A172 (cell line): ENCODE measurements at places on chromosomes 1 and 21. TPM values are rescaled to one million over a fixed set of nuclear protein-coding genes. Genes with fewer than 3 reads are reported as not detected.

GRCh38 chr1:47438165-47439016 is 547 bp downstream of the FOXD2 start:
- no peak for DNase-seq

- no peak for DNase-seq
Observed at GRCh38 chr1:30290581-30290980, 432.8 kb downstream of the MATN1 start.

GRCh38 chr1:145849356-145850160 is 4.1 kb downstream of the NUDT17 start:
- peak; percentile 90 for DNase-seq

DNA sequence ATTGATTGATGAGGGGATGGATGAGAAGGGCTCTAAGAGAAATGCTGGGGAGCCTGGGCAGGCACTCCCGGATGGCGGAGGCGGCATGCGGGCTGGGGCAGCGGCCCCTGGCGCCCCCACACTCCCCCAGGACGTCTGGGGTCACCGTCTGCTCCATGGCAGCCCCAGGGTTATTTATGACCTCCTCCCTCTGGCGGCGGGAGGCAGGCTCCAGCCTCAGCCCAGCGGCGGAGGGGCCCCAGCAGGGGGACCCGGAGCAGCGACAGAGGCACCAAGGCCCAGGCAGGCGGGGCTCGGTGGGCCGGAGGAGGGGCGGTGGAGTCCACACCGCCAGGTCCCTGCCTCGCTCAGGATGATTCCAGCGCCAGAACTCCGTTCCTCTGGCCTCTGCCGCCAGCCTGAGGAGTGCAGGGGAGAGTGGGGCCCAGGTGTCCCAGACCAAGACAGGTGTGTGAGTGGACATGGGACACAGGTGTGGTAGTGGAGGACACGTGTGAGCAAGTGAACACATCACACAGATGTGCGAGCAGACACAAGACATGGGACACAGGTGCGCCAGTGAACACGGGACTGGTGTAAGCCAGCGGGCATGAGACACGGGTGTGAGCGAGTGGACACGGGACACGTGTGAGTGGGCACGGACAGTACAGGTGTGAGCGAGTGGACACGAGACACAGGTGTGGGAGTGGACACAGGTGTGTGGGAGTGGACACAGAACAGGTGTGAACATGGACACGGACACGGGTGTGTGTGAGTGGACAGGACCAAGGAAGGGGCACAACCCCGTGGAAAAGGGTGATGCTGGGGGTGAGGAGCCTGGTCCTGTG is 2.5 kb upstream of the SAMD11 start:
- DNase-seq, result no peak

- DNase-seq, result no peak
Observed at GRCh38 chr21:17989780-17990179, 170.6 kb upstream of the C21orf91 start.

GRCh38 chr21:40671716-40672115 is 175.2 kb downstream of the DSCAM start:
- DNase-seq, result no peak

DNA sequence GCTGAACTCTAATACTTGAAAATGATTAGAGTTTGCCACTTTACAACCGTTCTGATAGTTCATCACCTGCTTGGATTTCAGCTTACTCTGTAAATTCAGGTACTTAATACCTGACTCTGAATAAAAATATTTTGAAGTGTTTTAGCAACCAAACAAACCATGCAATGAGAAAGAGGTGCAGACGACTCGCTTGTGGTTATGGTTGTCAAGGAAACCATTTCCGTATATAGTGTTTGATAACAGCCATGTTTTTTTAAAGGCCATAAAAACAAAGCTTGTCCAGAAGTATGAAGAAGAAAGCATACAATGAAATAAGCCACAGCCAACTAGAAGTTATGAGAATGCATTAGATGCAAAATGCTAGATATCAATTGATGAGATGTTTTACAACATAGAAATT is 167.2 kb upstream of the HMCN1 start:
- DNase-seq, result peak; percentile 48

- DNase-seq, result peak; percentile 55
Observed at GRCh38 chr21:16536643-16537434, 807.1 kb downstream of the USP25 start.

GRCh38 chr1:167263819-167264464 is 43.3 kb downstream of the POU2F1 start:
- no peak for DNase-seq

DNA sequence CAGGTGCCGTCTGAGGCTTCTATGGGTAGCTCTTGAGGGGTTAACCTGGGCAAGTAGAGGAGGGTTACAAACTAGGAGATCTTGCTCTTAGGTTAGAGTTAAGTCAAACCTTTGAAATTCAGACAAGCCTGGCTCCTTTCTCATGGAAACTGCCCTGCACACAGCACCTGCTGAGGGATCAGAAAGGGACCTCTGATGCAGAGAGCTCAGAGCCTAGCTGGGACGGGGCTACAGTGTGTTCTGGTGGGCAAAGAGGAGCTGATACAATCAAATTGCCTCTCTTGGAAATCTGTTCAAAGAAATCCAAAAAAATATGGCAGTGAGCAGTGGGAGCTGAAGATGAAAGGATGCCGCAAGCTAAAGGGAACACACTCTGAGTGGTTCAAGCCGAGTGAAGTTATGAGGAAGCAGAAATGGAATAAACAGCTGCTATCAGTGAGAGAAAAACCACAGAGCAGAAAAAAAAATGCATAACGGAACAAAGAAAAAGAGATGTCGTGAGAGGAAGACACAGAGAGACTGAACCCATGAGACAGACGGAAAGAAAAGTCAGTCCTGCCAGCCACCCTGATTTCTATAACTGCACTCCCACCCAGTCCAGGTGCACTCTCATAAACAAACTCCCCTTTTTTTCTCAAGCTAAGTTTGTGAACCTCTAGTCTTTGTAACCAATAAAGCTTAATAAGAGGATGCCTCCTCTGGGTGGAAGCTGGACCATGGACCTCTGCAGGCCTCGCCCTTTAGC is 26.6 kb downstream of the PAFAH2 start:
- no peak for DNase-seq

GRCh38 chr1:217311269-217311668 is 319.6 kb downstream of the GPATCH2 start:
- no peak for DNase-seq

- no peak for DNase-seq
Observed at GRCh38 chr1:185228979-185229378, 72.0 kb downstream of the SWT1 start.

- peak; percentile 56 for DNase-seq
Observed at GRCh38 chr1:228472655-228473054, 14.5 kb upstream of the RNF187 start.

DNA sequence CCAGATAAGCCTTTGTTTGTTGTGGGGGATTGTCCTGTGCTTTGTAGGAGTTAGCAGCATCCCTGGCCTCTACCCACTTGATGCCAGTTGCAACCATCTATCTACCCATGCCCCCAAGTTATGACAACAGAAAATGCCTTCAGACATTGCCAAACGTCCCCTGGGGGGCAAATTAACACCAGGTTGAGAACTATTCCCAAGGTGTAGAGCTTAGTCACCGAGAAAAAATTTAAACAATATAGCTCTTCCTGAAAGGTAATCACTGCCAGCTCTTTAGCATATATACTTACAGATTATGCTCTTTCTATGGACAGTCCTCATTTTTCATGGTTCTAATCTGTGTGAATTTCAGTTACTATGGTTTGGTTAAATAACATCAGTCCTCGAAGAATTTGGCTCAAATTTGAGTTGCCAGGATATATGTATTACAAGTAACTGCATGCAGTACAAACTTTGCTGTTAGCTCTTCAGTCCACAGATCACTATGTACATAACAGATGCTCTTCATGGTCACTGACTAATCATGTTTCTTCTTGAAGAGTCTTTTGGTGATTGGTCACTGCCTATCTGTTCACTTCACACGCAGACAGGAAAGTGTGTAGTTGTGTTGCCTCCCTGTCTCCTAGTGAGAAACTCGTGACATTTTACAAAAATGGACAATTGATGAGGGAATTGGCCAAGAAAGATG is 25.2 kb downstream of the MAPKAPK2 start:
- DNase-seq, result no peak

DNA sequence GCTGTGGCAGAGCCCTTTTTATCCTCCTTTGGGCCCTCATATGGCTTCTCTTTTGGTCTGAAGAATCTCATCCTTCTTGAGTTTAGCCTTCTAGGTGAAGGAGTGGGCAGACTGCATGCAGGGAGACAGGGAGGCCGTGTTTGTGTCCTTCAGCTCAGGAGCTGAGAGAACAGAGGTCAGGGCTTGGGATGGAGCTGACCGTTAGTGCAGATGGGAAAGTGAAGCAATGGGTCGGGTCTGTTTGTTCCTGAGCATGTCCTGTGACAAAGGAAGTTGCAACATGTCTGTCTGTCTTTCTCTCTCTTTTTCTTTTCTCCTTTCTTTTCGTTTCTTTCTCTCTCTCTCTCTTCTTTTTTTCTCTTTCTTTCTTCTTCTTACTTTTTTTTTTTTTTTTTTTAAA is 14.9 kb downstream of the MAPKAPK2 start:
- no peak for DNase-seq

GRCh38 chr1:177923441-177923840 is 46.4 kb downstream of the SEC16B start:
- no peak for DNase-seq

GRCh38 chr1:186578325-186579016 is 101.8 kb downstream of the PTGS2 start:
- no peak for DNase-seq

The AMY1A gene
- total RNA-seq, result not detected in 2 replicates

The VSIG8 gene
- not detected in 2 replicates for total RNA-seq

The ANKRD65 gene
- 0.12 TPM in 1 of 2 replicates, not detected in the other for total RNA-seq

The PCSK9 gene
- not detected in 2 replicates for total RNA-seq

The MMEL1 gene
- total RNA-seq, result not detected in 2 replicates

The OR2T35 gene
- total RNA-seq, result not detected in 2 replicates

The SPATC1L gene
- total RNA-seq, result 13.9 and 16.0 TPM in 2 replicates

The CR1L gene
- not detected in 2 replicates for total RNA-seq

The LRRC3 gene
- 0.50 and 1.5 TPM in 2 replicates for total RNA-seq
